Pons (tissue), 1 donor: ENCODE measurements at places on chromosomes 6 and 20.

GRCh38 chr20:18796282-18796833 is 17.2 kb upstream of the SCP2D1 start:
- DNase-seq: no peak

DNA sequence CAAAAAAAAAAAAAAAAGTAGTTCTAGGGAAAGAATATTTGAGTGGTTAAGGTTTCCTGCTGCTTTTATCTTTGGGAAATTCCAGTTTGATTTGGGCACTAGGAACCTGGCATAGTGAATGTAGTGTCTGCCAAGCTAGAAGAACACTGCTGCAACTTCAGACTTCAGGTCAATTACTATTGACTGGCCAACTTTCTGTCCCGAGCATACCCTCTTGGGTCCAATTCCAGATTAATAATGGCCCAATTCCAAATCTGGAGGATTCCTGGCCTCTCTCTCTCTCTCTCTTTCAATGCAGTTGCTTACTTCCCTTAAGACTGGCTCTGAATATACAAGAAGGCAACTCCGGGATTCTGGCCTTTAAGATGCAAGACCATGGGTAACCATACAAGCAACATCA is 74.9 kb downstream of the ANKEF1 start:
- peak; percentile 63 for DNase-seq

DNA sequence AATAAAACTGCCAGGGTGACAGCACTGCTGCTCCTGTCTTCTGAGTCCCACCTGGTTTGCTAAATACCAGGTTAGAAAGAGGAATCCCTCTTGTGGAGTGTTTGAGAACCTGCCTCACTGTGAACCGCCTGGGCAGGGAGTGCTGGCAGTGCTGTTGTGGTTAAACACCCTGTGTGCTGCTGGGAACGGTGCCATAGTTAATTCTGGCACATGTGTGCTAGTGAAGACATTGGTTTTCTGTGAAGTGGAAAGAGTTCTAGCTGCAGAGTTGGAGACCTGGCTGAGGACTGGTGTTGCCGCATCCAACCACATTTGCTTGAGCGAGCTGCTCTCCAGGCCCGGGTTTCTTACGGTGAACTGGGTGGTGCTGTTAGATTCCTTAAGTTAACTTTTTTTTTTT is 72.7 kb downstream of the IGF2R start:
- peak; percentile 9 for DNase-seq

DNA sequence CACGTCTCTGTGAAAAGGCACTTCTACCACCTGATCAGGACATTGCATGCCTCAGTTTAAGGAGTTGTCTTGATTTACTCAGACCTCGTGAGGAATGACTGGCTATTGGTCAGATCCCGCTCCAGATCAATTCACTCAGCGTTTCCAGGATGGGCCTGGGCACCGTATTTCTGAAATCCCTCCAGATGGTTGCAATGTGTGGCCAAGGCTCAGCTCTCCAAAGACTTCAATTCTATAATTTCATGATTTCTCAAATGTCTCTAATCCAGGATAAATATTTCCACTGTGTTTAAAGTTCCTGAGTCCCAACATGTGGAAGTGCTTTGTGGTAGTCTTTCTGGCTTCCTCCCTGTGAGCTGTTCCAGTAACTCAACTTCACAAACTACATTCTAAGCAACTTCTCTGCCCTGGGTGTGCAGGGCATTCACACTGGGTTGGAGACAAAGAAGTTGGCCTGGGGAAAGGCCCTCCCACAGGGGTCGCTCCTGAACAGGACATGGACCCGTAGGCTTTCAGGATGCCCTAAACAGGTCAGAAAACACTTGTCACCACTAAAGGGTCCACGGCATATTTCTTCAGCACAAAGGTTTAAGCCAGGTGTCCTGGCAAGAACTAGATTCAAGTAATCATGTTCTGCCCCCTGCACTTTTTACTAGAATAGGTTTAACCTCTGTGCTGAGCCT is 212.1 kb downstream of the WDR27 start:
- DNase-seq: no peak

DNA sequence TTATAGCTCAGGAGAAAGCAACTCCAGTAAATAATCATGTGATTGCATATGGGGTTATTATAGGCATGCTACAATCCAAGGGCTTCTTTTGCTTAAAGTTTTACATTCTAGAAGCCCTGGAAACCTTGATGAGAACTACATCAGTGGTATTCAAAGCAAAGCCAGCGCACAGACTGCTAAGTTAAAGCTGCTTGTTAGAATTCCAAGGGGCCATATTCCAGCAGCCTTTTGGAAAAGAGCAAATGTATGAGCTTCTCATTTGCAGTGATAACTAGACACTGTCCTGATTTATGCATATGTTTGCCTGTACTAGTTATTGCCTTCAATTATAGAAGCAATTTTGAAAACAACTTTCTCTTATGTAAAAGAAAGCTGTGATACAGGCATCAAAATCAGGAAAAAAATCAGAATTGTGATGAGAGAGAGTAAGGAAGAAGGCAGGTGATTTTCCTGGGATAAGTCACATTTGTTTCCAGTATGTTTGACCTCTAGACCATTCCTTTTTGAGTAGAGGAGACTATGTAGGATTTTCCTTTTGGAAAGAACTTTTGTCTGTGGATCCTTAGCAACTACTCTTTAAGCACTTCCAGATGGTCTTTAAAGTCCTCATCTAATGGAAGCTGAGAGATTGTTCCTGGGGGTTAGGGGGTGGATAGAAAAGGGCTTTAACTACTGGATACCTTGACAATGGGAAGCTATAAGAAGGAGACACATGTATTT is 159.2 kb downstream of the PLCB4 start:
- no peak for DNase-seq

GRCh38 chr20:51871943-51872342 is 69.6 kb upstream of the SALL4 start:
- DNase-seq: no peak

- no peak for DNase-seq
Measured at GRCh38 chr20:53352727-53353440, 240.8 kb downstream of the ZNF217 start.

DNA sequence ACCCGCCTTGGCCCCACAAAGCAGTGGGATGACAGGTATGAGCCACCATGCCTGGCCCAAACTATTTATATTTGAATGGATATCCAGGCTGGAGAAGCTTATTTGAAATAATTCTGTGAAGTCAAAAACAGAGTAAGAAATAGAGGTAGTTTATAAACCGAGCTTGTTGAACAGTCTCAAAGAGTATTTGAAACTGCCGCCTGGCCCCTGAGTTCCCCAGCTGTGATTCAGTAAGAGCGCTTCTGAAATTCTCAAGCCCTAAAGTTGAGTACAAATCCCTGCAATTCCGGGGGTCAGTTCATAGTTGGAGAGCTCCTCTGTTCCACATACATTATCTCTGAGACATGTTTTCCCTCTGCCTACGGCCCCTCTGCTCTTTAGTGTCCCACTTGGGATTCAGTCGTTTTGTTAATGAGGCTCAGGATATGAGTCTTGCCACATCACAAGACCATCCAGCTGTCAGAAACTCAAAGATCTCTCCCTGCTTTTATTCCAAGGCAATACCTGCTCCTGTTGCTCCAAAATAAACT is 127.8 kb downstream of the SOD2 start:
- no peak for DNase-seq

DNA sequence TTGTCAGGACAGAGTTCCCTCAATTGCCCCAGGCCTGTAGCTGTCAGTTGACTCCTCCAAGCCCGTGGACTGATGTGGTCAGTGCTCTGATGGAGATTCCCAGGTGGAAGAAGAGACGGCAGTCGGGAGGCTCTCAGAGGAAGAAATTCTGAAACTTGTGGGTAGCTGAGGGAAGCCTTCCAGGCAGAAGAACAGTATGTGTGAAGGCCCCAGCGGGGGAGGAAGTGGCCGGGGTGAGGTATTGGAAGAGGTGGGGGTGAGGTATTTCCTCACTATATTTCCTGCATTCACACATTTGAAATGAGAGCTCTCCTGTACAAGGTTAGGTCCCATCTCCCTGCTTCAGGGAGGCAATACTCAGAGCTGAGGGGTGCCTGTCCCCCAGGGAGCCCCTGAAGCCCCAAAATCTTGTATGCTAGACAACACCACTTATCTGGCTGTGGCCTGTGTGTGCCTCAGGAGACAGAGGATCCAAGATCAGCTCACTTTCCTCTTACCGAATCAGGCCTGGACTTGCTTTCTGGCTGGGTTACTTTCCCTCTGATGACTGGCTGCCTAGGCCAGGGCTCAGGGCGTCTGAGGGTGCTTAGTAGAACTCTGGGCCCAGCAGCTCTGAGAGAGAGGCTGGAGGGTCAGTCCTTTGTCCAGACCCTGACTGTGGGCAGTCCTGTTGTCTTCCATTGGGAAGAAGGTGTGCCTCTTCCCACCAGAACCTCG is 49.3 kb upstream of the MYL9 start:
- no peak for DNase-seq

GRCh38 chr6:106547601-106548453 is 81.5 kb downstream of the RTN4IP1 start:
- DNase-seq: no peak

DNA sequence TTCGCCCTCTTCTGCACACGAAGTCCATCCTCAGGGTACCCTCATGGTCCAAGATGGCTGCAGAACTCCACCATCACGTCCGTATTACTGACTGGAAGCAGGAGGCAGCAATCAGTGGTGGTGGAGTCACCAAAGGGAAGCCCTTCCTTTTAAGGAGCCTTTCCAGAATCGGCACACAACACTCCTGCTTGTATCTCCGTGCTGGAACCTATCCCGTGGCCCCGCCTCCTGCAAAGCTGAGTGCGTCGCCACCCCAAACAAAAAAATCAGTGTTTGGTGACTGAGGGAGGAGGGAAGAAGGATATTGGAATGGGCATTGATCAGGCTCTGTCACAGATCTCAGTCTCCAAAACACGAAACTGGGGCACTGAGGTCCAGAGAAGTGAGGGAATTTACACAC is 5.8 kb upstream of the CCN5 start:
- no peak for DNase-seq

- no peak for DNase-seq
Measured at GRCh38 chr6:146422789-146423375, 120.8 kb upstream of the RAB32 start.

DNA sequence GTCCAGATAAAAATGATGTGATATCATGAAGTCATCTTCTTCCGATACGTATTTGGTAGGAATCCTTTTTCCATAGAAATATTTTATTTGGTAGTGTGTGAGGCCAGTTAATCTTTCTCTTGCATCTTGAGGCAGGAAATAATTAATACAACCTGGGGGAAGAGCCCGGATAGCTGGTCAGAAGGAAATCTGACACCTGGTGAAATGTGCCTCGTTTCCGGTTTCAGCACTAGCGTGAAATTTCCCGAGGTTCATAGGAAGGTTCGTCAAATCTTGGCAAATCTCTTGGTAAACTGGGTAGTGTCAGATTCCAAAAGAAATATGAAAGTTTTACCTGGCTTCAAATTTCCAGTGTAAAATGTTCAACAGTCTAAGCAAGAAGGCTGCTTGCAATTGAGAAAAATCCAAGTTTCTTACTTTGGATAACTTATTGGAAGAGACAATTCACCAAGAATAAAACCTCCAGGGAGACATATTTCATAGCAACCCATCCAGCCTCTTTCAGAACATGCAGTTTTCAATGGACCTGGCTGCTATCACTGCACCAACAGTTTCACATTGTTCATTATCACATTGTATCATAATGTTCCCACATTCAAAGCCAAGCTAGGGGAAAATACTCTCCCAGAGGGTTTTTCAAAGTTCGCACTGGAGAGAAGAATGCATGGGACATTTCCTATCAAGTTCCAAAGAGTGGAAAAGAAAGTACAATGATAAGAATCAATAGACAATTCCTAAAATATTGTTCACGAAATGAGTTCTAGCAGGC is 454.5 kb upstream of the CITED2 start:
- no peak for DNase-seq

GRCh38 chr20:6768228-6769140 is 998 bp downstream of the BMP2 start:
- DNase-seq: no peak

GRCh38 chr6:30816791-30817739 is 67.3 kb upstream of the DDR1 start:
- no peak for DNase-seq

DNA sequence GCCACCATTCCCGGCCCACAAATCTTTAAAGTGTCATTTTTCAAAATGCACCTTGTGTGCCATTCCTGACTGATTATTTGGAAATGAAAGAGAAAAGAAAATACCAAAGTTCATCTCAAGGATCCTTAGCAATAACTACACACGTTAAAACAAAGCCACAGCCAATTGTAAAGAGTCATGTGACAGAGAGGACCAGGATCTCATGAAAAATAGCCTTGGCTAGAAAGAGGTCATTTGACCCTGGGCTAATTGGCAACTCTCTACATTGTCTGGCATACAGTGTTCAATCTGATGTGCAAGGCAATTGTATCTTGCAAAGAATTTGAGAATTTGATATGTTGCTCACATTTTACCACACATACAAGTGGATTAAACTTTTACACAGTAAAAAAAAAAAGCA is 31.6 kb upstream of the HLA-G start:
- DNase-seq: peak; percentile 46

GRCh38 chr6:43128926-43129325 is 42.1 kb upstream of the SRF start:
- DNase-seq: no peak

- DNase-seq: no peak
Measured at GRCh38 chr6:53134601-53135235, 13.9 kb downstream of the GCM1 start.

- peak; percentile 78 for DNase-seq
Measured at GRCh38 chr6:53862662-53863462, 68.1 kb downstream of the LRRC1 start.

GRCh38 chr6:5763407-5763806 is 243.3 kb downstream of the NRN1 start:
- DNase-seq: no peak

GRCh38 chr6:26121141-26122004 is 34.1 kb downstream of the HFE start:
- no peak for DNase-seq

GRCh38 chr6:119653329-119653728 is 303.8 kb upstream of the MAN1A1 start:
- DNase-seq: no peak

GRCh38 chr6:105893741-105894140 is 192.4 kb upstream of the PRDM1 start:
- DNase-seq: no peak

DNA sequence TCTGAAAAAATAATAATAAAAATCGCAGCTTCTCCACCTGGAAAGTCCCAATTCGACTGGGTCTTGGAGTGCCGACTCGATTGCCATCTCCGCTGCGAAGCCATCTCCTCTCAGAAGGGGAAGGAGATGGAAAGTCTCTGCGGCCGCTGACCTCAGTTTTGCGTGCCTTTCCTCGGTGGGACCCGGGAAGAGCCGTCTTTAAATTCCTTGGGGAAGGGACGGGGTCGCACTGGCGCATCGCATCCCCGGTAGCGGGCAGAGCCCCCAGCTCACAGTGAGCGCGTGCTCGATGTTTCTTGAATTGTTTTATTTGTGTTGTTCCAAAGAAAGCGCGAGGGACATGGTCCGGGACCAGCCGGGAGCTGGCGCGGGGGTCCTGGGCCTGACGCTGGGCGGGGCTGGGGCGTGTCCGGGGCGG is 270 bp upstream of the TIAM2 start:
- DNase-seq: no peak

GRCh38 chr6:146543940-146544615 is 445 bp downstream of the RAB32 start:
- DNase-seq: peak; percentile 30

GRCh38 chr6:125123468-125124048 is 30.0 kb upstream of the TPD52L1 start:
- DNase-seq: no peak

GRCh38 chr6:13553646-13554045 is 20.8 kb upstream of the SIRT5 start:
- no peak for DNase-seq
